HT-29 (cell line): ENCODE measurements at places on chromosomes 11 and 22.

GRCh38 chr11:126348806-126349582, 6.5 kb upstream of the ST3GAL4 start:
- DNase-seq, result no peak

DNA sequence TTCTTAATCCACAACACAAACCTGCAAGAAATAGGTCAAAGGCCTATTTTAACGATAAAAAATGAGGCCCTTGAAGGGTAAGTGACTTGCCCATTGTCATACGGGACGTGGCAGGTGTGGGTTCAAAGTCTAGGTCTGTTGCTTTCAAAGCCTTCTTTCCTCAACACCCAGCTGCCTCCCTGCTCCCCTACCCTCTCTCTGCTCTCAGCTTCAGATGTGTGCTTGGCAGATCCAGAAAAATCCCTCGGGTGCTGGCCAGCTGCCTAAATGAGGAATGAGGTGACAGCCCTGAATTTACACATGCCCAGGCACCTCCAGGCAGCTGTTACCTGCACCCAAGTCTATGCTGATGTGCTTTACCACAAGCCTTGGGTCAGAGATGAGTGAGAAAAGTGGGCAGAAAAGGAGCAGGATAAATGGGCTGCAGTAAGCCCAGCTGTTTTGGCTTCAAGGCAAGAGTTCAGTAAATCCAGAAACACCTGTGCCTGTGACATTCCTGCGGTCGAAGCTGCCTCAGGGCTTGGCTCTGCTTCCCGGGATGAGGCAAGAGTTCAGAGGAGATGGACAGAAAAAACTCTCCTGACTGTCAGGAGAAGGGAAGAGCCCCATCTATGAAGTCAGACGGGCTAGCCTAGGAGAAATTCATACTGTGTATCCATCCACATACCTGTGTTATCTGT, 49.9 kb upstream of the LDLRAD3 start:
- peak; percentile 63 for DNase-seq

DNA sequence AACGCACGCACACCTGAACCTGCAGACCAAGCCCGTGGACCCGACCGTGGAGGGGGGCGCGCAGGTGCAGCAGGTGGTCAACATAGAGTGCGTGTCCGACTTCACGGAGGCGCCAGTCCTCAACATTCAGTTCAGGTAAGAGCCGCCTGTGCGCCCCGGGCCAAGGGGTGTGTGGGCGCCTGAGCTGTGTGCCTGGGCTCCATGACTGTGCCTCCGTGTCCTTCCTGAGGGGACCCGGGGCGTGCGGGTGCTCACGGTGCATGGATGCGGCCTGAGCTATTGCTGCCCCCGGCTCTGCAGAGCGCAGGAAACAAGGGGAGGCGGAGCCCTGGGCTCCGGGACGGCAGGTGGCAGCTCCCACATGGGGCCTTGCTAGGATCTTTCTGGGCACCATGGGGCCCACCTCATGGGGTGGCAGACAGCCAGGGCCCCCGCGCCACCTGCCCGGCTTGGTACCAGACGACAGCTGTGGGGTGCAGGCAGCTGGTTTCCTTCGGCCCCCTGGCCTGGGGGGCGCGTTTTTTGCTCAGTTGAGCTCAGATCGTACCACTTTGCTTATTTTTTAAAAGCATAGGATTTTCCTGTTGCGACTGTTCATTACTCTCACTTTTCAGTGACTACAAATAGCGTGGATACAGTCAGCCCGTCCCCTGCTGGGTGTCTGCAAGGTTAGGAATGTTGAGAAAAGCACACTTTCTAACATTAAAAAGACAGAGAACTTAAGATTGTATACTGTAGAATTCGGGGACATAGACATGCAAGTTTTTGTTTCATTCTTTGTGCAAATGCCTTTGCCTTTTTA, 28.3 kb downstream of the MUC6 start:
- no peak for DNase-seq

DNA sequence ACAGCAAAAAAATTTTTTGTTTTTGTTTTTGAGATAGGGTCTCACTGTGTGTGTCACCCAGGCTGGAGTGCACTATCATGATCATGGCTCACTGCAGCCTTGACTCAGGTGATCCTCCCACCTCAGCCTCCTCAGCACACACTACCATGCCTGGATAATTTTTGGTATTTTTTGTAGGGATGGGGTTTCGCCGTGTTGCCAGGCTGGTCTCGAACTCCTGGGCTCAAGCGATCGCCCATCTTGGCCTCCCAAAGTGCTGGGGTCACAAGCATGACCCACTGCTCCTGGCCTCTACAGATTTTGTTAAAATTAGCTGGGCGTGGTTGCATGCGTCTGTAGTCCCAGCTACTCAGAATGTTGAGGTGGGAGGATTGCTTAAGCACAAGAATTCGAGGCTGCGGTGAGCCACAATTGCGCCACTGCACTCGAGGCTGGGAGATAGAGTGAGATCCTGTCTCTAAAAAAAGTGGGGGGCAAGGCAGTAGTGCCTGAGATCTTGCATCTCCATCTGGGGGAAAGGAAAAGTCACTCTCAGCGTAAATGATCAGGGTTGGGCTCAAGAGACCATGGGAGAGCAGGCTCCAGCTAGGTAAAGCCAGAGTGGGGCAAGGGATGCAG, 10.6 kb upstream of the DGKZ start:
- DNase-seq, result no peak

- no peak for DNase-seq
These were observed 29.0 kb downstream of the MYH9 start for GRCh38 chr22:36358533-36359469.

DNA sequence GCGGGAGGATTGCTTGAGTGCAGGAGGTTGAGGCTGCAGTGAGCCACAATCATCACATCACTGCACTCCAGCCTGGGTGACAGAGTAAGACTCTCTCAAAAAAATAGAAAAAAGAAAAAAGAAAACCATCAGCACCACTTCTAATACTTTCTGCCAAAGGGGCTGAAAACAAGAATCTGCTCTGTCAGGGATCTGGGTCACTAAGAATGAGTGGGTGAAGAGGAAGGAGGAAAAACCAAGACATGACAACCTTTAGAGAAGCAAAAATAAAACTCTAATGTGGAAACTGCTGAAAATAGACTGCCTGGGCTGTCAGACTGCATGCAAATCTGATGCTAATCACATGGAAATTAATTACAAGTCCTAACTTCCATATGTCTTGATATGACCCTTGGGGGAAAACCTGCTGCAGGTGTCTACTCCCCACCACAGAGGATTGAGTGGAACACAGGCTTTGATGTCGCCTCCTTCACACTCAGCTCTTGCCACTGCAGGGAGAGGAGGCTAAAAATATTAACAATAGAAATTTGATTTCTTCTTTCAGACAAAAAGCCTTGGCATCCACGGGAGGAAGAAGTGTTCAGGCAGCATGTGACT, 62.5 kb upstream of the CRTAM start:
- DNase-seq, result no peak

DNA sequence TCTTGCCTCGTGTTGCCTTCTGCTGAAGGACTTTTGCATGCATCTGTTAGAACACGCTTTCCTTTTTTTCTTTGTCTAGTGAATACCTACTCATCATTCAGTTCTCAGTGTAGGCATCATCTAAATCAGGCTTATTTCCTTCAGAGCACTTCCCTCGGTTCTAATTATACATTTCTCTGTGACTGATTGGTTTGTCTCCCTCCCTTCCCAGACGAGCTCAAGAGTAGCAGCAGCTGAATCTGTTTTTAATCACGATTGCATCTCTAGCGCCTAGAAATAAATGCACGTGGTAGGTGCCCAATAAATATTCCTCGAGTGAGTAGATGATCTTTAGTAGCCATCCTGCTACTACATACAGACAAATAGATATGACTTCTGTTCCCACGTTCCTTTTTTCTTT, 6.3 kb downstream of the CEP164 start:
- DNase-seq, result no peak

GRCh38 chr11:11605181-11605580, 16.6 kb downstream of the GALNT18 start:
- DNase-seq, result no peak

DNA sequence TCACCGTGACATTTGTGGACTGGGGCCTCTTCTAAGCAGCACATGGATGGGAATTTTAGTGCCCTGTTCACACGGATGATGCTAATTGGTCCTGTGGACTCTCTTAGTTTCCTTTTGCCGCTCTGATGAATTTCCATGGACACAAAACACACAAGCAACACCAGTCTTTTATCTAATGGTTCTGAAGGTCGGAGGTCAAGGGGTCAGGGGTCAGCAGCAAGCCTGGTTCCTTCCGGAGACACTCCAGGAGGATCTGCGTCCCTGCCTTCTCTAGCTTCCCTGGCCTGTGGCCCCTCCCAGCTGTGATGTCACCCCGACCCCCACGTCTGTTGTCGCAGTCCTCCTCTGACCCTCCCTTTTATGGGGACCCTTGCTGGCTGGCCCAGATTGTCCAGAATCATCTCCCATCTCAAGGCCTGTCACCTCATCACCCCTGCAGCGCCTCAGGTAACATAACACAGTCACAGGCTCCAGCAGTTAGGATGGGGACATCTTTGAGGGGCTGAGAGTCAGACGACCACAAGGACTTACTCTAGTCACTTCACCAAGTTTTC, 6.8 kb downstream of the NADSYN1 start:
- no peak for DNase-seq

GRCh38 chr22:32326647-32327046, 31.0 kb upstream of the RFPL3 start:
- no peak for DNase-seq

GRCh38 chr11:92765965-92766371, 203.5 kb upstream of the MTNR1B start:
- no peak for DNase-seq

DNA sequence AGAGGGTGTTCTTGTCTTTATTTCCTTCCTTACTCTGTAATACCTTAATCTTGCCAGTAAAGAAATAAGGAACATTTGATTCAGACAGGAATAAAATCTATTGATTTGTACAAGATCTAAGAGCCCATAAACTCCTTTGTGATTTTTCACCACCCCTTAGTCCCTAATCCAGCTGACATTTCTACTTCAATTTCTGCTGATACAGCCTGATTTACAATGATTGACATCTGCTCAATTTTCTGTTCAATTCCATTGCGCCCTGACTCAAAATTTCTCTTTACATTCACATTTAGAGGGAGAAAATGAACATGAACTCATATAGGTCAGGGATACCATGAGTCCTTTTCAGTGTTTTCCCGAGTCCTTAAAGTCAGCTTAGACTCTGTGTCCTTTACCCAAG, 27.2 kb upstream of the TMEM123 start:
- DNase-seq, result no peak

- no peak for DNase-seq
These were observed 58.6 kb downstream of the BRD1 start for GRCh38 chr22:49768951-49769690.

GRCh38 chr11:16811136-16812020, 72.9 kb downstream of the C11orf58 start:
- DNase-seq, result no peak

- no peak for DNase-seq
These were observed 31.3 kb downstream of the ATP6V1E1 start for GRCh38 chr22:17597217-17597616.
